ENCODE measurements at places on chromosomes 1 and 21.
A peak's percentile ranks its signal among the peaks of the same experiment; 100 is the strongest.

DNA sequence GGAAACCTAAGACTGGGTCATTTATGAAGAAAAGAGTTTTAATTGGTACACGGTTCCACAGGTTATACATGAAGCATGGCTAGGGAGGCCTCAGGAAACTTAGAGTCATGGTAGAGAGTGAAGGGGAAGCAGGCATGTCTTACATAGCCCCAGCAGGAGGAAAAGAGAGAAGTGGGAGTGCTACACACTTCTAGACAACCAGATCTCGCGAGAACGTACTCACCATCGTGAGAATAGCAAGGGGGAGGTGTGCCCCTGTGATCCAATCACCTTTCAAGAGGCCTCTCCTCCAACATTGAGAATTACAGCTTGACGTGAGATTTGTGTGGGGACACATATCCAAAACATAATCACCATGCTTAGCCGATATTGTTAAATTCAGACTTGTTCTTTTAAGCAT is 62.8 kb downstream of the DYRK1A start:
- no peak for DNase-seq

- DNase-seq = peak; percentile 61
Observed at GRCh38 chr1:85297855-85298629, 21.6 kb upstream of the BCL10 start.

GRCh38 chr21:34754690-34755647 is 86.2 kb downstream of the CLIC6 start:
- DNase-seq = no peak

DNA sequence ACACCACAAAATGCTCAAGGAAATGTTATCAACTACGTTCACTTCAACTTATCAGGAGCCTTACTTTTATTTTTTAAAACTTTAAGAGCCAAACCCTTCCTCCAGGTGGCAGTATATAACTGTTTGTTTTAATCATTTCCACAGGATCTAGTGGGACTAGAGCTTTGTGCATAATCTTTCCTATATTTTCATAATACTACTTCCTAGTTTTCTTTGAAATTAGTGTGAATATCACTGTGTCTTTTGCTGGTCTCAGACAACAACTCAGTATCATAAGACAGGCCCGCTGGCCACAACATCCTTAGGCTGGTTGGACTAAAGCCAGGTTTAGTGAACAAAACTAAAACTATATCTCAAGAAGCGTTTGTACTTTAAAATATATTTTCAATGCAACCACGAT is 145.5 kb downstream of the TIAM1 start:
- DNase-seq = no peak

- DNase-seq = no peak
Observed at GRCh38 chr1:174158767-174159251, 511 bp upstream of the RABGAP1L start.

- DNase-seq = no peak
Observed at GRCh38 chr1:95384567-95384966, 150.6 kb downstream of the RWDD3 start.

- no peak for DNase-seq
Observed at GRCh38 chr1:58165073-58165472, 381.5 kb downstream of the OMA1 start.

GRCh38 chr1:233033361-233033760 is 83.0 kb downstream of the NTPCR start:
- no peak for DNase-seq

- DNase-seq = peak; percentile 31
Observed at GRCh38 chr1:33137800-33138199, 44.0 kb downstream of the TRIM62 start.

DNA sequence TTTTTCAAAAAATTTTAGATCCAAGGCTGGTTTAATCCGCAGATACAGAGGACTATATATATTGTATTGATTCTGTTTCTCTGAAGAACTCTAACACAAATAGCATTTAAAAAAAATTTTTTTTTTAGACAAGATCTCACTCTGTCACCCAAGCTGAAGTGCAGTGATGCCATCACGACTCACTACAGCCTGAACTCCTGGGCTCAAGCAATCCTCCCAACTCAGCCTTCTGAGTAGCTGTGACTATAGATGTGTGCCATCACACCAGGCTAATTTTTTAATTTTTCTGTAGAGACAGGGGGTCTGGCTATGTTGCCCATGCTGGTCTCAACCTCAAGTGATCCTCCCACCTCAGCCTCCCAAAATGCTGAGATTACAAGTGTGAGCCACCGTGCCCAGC is 3.0 kb downstream of the ANKRD45 start:
- DNase-seq = no peak

- DNase-seq = no peak
Observed at GRCh38 chr1:241846375-241846774, 1.6 kb upstream of the EXO1 start.

- no peak for DNase-seq
Observed at GRCh38 chr1:8879464-8879921, 1.0 kb upstream of the ENO1 start.

GRCh38 chr1:44536357-44537209 is 131.5 kb downstream of the RNF220 start:
- DNase-seq = no peak

DNA sequence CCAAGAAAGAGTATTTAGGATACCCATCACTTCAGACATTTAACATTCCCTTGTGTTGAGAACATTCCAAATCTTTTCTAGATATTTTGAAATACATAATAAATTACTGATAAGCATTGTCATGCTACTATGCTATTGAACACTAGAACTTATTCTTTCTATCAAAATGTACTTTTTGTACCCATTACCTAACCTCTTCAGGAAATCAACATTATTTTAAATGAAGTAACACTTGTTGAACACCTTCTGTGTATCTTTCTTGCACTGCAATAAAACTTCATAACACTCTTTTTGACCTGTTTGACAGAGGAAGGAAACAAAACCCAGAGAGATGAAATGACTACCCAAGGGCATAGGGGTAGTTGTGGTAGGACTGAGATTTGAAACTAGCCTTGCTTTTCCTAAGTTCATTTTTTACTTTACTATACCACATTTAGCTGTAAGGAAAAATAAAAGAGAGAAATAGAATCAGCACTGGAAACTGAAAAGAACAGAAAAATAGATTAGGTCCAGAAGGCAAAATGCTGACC is 99.4 kb downstream of the UCHL5 start:
- no peak for DNase-seq

DNA sequence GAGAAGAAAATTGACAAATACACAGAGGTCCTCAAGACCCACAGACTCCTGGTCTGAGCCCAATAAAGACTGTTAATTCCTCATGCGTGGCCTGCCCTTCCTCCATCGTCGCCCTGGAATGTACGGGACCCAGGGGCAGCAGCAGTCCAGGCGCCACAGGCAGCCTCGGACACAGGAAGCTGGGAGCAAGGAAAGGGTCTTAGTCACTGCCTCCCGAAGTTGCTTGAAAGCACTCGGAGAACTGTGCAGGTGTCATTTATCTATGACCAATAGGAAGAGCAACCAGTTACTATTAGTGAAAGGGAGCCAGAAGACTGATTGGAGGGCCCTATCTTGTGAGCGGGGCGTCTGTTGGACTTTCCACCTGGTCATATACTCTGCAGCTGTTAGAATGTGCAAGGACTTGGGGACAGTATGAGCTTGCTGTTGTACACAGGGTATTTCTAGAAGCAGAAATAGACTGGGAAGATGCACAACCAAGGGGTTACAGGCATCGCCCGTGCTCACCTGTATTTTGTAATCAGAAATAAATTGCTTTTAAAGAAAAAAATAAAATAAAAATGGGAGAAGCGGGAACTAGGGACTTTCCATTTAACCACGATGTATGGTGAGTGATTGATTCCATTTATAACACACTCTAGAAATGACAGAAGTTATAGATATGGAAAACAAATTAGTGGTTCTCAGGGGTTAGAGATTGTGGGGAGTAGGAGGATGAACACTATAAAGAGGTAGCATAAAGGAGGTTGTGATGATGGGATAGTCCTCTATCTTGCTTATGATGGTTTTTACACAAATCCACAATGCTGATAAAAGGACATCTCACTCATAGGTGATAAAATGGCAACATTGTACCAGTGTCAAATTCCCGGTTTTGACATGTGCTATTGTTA is 244.7 kb downstream of the MRPL39 start:
- DNase-seq = no peak

GRCh38 chr1:3902571-3903091 is 2.6 kb upstream of the C1orf174 start:
- DNase-seq = no peak

GRCh38 chr1:71087060-71087459 is 6.2 kb upstream of the ZRANB2 start:
- DNase-seq = no peak

DNA sequence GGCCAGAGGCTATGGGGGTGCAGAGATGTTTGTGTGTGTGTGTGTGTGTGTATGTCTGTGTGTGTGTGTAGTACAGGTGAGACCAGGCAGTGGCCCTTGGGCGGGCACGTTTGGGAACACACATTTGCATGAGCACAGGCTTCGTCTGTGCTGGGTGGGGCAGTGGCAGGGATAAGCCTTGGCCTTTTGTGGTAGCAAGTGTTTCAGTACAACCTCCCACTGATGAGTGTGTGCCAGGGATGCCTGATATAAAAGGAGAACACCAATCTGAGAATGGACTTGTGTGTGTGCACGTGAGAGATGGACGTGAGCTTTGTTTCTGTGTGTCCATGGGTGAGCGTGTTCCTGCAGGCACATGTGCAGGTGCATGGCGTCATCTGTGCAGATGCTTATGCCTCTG is 3.0 kb downstream of the NTRK1 start:
- no peak for DNase-seq

DNA sequence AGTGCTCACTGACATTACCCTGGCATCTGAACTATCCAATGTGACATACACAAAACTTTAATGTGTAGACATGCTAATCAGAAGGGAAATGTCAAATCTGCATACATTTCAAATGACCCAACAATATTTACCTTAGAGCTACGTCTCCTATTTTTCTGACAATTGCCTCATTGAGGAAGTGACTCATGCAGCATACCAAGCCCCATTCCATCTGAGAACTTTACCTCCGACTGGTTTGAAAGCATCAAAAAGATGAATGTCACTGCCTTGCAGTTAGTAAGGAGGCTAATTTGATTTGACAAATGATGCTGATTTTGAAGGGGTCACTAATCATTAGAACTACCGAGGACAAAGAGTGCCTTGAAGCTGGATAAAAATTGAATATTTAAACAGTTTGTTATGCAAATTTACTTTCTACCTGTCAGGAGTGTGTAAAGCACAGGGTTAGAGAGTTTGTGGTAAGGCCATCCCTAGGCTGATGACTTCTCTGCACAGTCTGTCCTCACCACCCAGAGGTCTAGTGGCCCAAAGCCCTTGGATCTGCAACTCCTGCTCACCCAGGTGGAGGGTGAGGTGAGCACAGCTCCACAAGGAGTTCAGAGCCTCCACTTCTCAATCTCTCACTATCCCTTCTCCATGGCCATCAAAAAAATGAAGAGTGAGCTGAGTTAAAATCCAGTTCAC is 500.3 kb upstream of the C1orf87 start:
- no peak for DNase-seq

GRCh38 chr1:100354971-100355394 is 2.7 kb downstream of the CDC14A start:
- DNase-seq = no peak

DNA sequence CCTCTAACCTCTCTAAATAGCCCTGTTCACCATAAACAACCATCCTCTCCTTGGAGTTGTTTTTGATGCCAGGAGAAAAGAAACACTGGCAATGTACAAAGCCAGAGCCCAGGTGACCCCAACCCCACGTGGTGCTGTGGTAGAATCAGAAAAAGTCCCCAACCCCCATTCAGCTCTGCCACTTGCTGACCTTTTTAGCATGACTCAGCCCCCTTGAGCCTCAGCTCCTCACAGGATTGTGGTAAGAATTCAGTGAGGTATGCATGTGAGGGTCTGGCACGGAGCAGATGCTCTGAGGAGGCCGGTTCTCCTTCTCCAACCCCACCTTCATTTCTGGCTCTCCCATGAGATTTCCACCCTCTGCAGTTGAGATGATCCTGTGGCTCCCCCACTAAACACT is 11.1 kb upstream of the CHI3L1 start:
- no peak for DNase-seq

- DNase-seq = no peak
Observed at GRCh38 chr21:46018615-46019014, 37.0 kb downstream of the COL6A1 start.

GRCh38 chr1:96002969-96003964 is 718.3 kb upstream of the PTBP2 start:
- DNase-seq = no peak

DNA sequence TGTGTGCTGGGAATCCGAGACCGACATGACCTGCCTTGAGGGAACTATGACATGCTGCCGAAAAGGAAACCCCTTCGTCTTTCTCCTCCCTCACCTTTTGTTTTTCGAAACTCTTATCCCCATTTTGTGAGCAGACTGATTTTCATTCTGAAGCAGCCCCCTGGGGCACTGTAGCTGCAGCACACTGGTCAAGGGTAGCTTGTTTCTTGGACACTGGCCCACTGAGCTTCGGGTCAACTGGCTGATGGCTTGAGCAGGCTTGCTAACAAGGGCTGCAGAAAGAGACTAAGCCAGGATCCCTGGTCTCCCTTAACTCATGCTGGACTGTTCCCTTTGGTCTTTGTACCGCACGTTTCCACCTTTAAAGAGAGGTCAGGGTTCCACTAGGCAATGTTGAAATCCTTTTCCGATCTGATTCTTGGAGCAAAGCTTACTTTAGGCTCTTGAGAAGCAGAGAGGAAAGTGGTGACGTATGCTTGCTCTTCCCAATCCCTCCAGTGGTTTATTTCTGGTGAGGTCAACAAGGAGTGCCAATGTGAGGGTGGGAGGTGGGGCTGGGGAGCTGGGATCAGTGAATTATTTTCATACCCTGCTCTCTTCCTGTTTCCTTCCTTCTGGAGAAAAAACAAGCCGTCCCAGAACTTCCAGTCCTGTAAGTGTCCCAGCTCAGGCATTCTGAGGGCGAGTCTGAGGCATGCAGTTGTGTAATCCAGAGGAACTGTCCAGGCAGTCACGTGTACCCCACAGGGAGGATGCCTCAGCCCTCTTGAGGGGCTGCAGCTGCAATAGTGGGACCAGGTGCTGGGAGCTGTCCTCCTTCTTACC is 7.6 kb downstream of the CYP4B1 start:
- no peak for DNase-seq

GRCh38 chr1:160376525-160377131 is 9.8 kb downstream of the NHLH1 start:
- DNase-seq = no peak

- DNase-seq = peak; percentile 56
Observed at GRCh38 chr1:212012034-212012740, 23.2 kb downstream of the INTS7 start.

DNA sequence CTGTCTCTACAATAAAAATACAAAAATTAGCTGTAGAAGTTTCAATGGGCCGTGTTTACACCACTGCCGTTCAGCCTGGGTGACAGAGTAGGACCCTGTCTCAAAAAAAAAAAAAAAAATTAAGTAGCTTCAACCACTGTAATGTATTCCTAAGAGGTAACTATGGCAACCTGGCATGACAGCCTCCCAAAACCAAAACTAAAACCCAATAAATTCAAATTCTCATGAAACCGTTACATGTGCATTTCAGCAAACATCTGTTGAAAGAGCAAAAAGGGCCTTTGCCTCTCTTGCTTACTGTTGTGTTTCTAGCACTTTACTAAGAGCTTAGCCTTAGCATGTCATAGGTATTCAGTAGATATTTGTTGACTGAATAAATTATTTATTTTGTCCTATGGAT is 33.5 kb downstream of the ODR4 start:
- DNase-seq = no peak
